CD4-positive, alpha-beta memory T cell (primary cell): ENCODE measurements at places on chromosomes 6 and 20. TPM values are rescaled to one million over a fixed set of nuclear protein-coding genes. Genes with fewer than 3 reads are reported as not detected.

Gene EEF1A2
- total RNA-seq = 0.36 TPM

Gene HLA-DRB1
- 14.3 TPM for total RNA-seq

Gene KPNA5
- 60.7 TPM for total RNA-seq

Gene SLC44A4
- total RNA-seq = not detected

Gene TP53TG5
- 0.36 TPM for total RNA-seq

Gene PSORS1C2
- total RNA-seq = not detected

Gene CCN6
- not detected for total RNA-seq

Gene IL17A
- not detected for total RNA-seq

Gene OR12D3
- not detected for total RNA-seq

Gene PLEKHG1
- total RNA-seq = 2.9 TPM

Gene RBBP8NL
- not detected for total RNA-seq

Gene MTCH1
- 151 TPM for total RNA-seq

Gene TFAP2C
- not detected for total RNA-seq

Gene MATN4
- total RNA-seq = not detected

Gene MAP7
- 0.69 TPM for total RNA-seq

- no peaks in the 10 kb centered on the region for H3K36me3 ChIP-seq
- H3K27ac ChIP-seq = no peak overlapping the region
- H3K4me1 ChIP-seq = peaks cover 21% of the 10 kb centered on the region
These were observed 74.1 kb upstream of the TOX2 start for GRCh38 chr20:43840382-43841070.

- H3K36me3 ChIP-seq = no peaks in the 10 kb centered on the region
- H3K4me1 ChIP-seq = no peaks in the 10 kb centered on the region
- no peaks in the 10 kb centered on the region for H3K27me3 ChIP-seq
These were observed 3.9 kb upstream of the CST9 start for GRCh38 chr20:23609486-23610109.

- no peak for DNase-seq
- H3K4me3 ChIP-seq = no peak overlapping the region
- H3K27ac ChIP-seq = no peak overlapping the region
These were observed 82.0 kb downstream of the SLC22A3 start for GRCh38 chr6:160430203-160430602.

DNA sequence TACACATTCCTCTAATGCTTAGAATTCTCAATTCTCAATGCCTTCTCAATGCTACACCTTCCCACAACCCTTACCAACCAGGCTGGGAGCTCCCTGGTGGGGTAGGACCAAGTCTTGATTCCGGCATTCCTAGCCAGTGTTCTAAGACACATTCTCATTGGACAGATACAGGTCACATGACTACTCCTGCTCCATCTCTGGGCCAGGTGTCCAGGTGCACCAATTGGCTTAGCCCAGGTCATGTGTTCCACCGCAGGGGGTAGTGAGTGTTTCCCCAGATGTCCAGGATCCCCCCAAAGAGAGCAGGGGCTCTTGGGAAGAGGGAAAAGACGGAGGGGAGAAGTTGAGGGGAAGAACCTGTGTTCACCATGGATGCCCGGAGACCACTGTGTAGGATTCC is 58.7 kb upstream of the MLN start:
- DNase-seq = no peak
- H3K36me3 ChIP-seq = no peaks in the 10 kb centered on the region
- no peak overlapping the region for H3K27ac ChIP-seq
- no peak overlapping the region for H3K4me3 ChIP-seq
- H3K27me3 ChIP-seq = no peaks in the 10 kb centered on the region

- H3K27me3 ChIP-seq = no peaks in the 10 kb centered on the region
- no peak overlapping the region for H3K27ac ChIP-seq
- no peaks in the 10 kb centered on the region for H3K36me3 ChIP-seq
- no peaks in the 10 kb centered on the region for H3K4me1 ChIP-seq
- DNase-seq = no peak
These were observed 39.4 kb upstream of the RGS17 start for GRCh38 chr6:153170511-153170910.

- no peaks in the 10 kb centered on the region for H3K27me3 ChIP-seq
- no peak for DNase-seq
- H3K4me1 ChIP-seq = no peaks in the 10 kb centered on the region
These were observed 94.2 kb downstream of the ERMARD start for GRCh38 chr6:169845426-169846285.

- no peak overlapping the region for H3K4me3 ChIP-seq
- H3K36me3 ChIP-seq = no peaks in the 10 kb centered on the region
- H3K4me1 ChIP-seq = no peaks in the 10 kb centered on the region
These were observed 84.7 kb upstream of the SCP2D1 start for GRCh38 chr20:18728870-18729224.

DNA sequence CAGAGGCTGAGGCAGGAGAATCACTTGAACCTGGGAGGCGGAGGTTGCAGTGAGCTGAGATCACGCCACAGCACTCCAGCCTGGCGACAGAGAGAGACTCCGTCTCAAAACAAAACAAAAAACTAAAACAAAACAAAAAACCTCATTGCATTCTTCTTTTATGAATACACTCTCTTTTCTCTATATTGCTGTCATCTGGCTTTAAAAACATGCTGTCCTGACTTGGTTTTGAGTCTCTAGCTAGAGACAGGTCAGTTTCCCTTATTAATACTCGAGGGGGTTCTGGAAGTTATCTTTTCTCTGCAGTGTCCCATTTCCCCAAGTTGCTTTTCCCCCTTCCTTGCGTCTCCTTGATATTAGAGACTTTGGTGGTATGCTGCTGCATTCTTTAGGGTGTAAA is 50.9 kb downstream of the RIOK1 start:
- H3K27ac ChIP-seq = no peak overlapping the region
- H3K4me3 ChIP-seq = no peak overlapping the region

- no peak overlapping the region for H3K4me3 ChIP-seq
- no peaks in the 10 kb centered on the region for H3K4me1 ChIP-seq
- DNase-seq = no peak
- no peak overlapping the region for H3K27ac ChIP-seq
These were observed 23.2 kb downstream of the GHRH start for GRCh38 chr20:37238426-37238825.

- no peak overlapping the region for H3K4me3 ChIP-seq
- no peaks in the 10 kb centered on the region for H3K27me3 ChIP-seq
- H3K36me3 ChIP-seq = no peaks in the 10 kb centered on the region
- no peaks in the 10 kb centered on the region for H3K4me1 ChIP-seq
- no peak overlapping the region for H3K27ac ChIP-seq
These were observed 152.6 kb downstream of the TSHZ2 start for GRCh38 chr20:53124803-53125202.

- DNase-seq = no peak
- H3K27me3 ChIP-seq = peaks cover 4% of the 10 kb centered on the region
- no peak overlapping the region for H3K27ac ChIP-seq
- no peak overlapping the region for H3K4me3 ChIP-seq
- H3K4me1 ChIP-seq = no peaks in the 10 kb centered on the region
These were observed 331.2 kb downstream of the THBS2 start for GRCh38 chr6:168922436-168922835.

DNA sequence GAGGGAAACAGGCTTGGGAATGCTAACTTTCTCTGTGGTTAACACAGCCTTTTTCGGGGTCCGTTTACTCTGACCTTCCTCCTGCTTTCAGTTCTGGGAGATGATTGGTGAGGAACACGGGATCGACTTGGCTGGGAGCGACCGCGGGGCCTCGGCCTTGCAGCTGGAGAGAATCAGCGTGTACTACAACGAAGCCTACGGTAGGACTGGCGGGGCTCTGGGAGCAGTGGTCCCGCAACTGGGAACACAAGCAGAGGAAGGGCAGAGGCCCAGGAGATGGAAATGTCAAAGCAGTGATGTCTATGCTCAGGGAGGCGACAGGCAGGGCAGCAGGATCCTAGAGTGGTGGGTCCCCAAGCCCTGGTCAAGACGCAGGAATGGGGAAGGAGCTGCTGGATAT is 3.5 kb downstream of the TUBB1 start:
- no peak for DNase-seq
- no peak overlapping the region for H3K27ac ChIP-seq
- H3K4me3 ChIP-seq = no peak overlapping the region
- peaks cover 18% of the 10 kb centered on the region for H3K4me1 ChIP-seq
- H3K27me3 ChIP-seq = no peaks in the 10 kb centered on the region

DNA sequence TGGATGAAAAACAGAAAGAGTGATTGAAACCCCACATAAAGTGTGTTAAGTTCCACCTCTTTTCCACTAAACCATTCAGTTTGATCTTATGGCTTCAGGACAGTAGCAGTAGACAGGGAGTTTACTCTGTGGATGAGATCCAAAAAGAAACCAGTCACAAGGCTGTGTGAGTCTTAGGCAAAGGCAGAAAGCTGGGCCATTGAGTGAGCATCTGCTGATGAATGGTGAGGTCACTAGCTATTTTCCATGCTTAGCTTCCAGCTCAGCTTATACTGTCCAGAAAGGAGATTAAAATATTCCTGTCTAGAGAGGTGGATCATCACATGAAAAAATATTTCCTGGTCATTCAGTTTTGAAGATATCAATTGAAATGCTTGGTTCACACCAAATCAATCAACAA is 1643.9 kb downstream of the HACE1 start:
- no peak for DNase-seq
- H3K4me3 ChIP-seq = no peak overlapping the region
- H3K27me3 ChIP-seq = no peaks in the 10 kb centered on the region
- no peaks in the 10 kb centered on the region for H3K36me3 ChIP-seq

- peaks cover 32% of the 10 kb centered on the region for H3K4me1 ChIP-seq
- H3K36me3 ChIP-seq = peaks cover 16% of the 10 kb centered on the region
- no peaks in the 10 kb centered on the region for H3K27me3 ChIP-seq
- no peak overlapping the region for H3K27ac ChIP-seq
- no peak for DNase-seq
- H3K4me3 ChIP-seq = no peak overlapping the region
These were observed 5.6 kb downstream of the RPL10A start for GRCh38 chr6:35473850-35474130.

- no peak overlapping the region for H3K4me3 ChIP-seq
- DNase-seq = no peak
- H3K27ac ChIP-seq = no peak overlapping the region
These were observed 7.9 kb downstream of the KIAA1755 start for GRCh38 chr20:38252292-38253288.

GRCh38 chr6:70636596-70636995 is 31.1 kb upstream of the SMAP1 start:
- H3K4me1 ChIP-seq = no peaks in the 10 kb centered on the region
- H3K27ac ChIP-seq = no peak overlapping the region
- no peaks in the 10 kb centered on the region for H3K36me3 ChIP-seq
- no peak overlapping the region for H3K4me3 ChIP-seq
